ENCODE measurements at places on chromosomes 1 and 21.

GRCh38 chr1:201330541-201330940 is 46.9 kb downstream of the TNNT2 start:
- no peak for DNase-seq

DNA sequence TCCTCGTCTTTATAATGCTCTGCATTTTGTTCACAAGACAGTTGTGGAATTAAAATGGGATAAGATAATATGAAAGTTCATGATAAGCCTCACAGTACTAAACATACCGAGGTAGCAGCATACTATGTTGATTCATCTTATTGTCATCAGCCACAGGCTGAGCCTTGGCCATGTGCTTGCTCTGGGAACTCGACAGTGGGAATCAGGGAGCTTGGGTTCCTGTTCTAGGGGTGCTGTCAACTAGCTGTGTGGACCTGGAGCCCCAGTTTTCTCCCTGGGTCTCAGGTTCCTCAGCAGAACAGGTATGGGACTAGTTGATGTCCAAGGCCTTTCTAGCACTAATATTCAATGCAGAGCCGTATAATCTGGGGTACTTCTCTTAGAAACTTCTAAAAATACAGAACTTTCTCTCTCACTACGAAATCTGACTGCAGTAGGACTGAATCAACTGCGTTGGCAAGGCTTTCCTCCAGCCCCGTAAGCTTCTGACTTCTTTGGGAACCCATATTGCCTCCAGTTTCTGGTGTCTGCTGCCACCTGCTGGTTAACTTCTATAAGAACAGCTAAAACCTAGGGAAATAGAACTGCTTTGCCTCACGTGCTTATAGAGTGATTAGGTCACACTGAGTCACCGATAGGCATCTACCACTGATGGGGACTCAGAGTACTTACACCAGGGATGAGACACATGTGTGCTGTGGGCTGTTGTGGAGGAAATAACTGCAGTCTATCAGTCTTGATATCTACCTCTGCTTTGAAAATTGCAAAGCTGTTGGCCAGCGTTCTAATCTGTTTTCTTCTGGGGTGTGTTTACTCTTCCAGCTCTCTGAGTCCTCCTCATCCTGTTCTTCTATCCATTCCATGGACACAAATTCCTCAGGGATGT is 110.9 kb downstream of the RGL1 start:
- DNase-seq = peak; percentile 82

- no peak for DNase-seq
Observed at GRCh38 chr1:33361532-33362235, 40.8 kb upstream of the A3GALT2 start.

- DNase-seq = no peak
Observed at GRCh38 chr1:2224170-2224584, 3.9 kb upstream of the SKI start.

- DNase-seq = no peak
Observed at GRCh38 chr1:39564941-39565340, 11.6 kb downstream of the PABPC4 start.

GRCh38 chr21:38356883-38357625 is 100.3 kb downstream of the KCNJ15 start:
- DNase-seq = no peak
